Activated CD4-positive, alpha-beta memory T cell treated with anti-CD3 and anti-CD28 coated beads, Interleukin-2, amount 10 ng/mL, durations not matched to agents 7 days and 5 days (primary cell): ENCODE measurements at places on chromosomes 16 and 17.
A peak's percentile ranks its signal among the peaks of the same experiment; 100 is the strongest.

DNA sequence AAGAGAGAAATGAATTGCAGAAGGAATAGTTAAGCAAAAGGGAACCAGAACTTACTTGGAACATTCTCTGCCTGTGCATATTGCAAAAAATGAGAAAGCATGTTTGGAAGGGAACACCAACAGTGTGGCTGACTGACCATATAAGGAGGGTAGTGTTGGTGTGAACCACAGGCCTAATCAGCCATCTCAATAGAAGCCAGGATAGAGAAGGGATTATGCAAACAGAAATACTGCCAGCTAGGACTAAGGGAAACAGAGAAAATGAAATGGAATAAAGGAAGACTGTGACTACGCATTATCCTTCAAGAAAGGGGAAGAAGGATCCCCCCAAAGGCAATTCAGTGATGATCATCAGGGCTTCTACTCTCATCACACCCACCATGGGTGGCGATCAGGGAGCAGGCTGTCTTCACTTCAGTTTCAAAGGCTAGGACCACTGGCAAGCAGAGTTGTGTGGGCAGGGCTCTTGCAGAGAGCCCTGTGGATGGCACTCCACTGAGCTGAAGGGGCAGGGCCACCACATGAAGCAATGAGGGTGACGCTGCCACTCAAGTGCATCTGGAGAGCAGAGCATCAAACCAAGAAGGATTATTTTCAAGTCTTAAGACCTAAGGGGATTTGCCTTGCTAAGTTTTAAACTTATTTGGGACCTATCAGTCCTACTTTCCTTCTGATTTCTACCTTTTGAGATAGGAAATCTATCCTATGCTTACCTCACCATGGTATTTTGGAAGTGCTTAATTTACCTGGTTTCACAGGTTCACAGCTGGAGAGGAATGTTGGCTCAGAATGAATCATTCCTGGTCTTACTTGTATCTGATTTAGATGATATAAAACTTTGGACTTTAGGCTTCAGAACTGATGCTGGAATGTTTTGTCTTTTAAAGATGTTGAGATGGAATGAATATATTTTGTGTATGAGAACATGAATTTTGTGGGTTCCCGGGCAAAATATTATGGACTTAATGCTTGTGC is 140.5 kb downstream of the SSH2 start:
- DNase-seq, result no peak
- H3K36me3 ChIP-seq, result peaks cover 6% of the 10 kb centered on the region
- no peak overlapping the region for H3K4me3 ChIP-seq

DNA sequence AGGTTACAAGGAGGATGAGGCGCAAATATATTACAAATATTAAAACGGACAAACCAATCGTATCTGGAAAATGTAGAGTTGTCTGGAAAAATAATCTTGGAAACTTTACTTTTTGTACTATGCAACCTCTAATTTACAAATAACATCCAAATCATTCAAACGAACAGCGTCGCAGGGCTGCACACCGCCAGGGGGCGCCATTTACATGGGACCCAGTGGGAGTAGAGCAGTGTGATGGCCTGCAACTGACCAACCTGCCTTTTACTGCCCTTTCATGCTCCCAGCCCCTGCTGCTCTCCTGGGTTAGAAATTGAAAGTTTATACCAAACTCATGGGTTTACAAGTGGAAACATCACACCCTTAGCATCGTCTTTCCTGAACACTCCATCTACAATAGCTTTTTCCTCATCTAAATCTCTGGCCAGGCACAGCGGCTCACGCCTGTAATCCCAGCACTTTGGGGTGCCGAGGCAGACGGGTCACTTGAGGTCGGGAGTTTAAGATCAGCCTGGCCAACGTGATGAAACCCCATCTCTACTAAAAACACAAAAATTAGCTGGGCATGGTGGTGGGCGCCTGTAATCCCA is 10.0 kb downstream of the PITPNC1 start:
- H3K4me1 ChIP-seq, result peaks cover 42% of the 10 kb centered on the region
- H3K36me3 ChIP-seq, result no peaks in the 10 kb centered on the region
- H3K27me3 ChIP-seq, result no peaks in the 10 kb centered on the region
- DNase-seq, result peak; percentile 70
- no peak overlapping the region for H3K27ac ChIP-seq

GRCh38 chr16:9112166-9112843 is 20.9 kb downstream of the HAPSTR1 start:
- no peak overlapping the region for H3K27ac ChIP-seq
- H3K4me1 ChIP-seq, result peaks cover 84% of the 10 kb centered on the region
- no peak for DNase-seq
- no peaks in the 10 kb centered on the region for H3K27me3 ChIP-seq

- no peak overlapping the region for H3K27ac ChIP-seq
- peaks cover 7% of the 10 kb centered on the region for H3K4me1 ChIP-seq
- H3K4me3 ChIP-seq, result no peak overlapping the region
- peaks cover 52% of the 10 kb centered on the region for H3K27me3 ChIP-seq
- no peaks in the 10 kb centered on the region for H3K36me3 ChIP-seq
- peak; percentile 45 for DNase-seq
Observed at GRCh38 chr17:30093463-30094147, 23.0 kb upstream of the NSRP1 start.

DNA sequence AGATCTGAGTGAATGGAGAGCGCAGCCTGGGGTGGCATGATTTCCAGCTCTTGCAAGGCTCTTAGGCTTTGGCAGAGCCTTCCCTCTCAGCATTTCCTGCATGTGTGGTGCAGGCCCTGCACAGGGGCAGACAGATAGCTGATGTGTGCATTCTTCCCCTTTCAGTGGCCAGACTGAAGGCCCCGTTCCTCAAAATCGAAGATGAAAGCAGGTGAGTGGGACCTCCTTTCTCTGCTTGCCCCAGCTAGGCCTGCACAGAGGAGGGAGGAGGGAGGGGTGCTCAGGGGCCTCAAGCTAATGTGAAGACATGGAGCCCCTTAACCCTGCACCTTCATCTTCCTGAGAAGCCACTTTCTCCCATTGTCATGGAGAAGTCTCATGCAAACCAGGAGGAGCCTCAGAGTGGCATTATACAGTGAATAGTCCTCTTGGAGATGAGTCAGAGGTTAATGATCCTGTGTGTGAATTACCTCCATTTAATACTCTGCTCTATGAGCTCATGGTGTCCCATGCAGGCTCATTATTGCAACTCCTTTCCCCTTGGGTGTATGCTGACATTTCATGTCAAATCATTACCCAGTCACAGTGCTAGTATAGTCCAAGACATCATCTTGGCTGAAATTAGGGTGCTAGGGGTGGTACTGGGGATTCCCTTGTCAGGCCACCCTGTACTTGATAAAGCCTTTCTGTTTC is 20.4 kb upstream of the ADAM11 start:
- H3K27me3 ChIP-seq, result no peaks in the 10 kb centered on the region
- no peak overlapping the region for H3K27ac ChIP-seq
- H3K36me3 ChIP-seq, result peaks cover 40% of the 10 kb centered on the region
- DNase-seq, result no peak
- H3K4me1 ChIP-seq, result no peaks in the 10 kb centered on the region

DNA sequence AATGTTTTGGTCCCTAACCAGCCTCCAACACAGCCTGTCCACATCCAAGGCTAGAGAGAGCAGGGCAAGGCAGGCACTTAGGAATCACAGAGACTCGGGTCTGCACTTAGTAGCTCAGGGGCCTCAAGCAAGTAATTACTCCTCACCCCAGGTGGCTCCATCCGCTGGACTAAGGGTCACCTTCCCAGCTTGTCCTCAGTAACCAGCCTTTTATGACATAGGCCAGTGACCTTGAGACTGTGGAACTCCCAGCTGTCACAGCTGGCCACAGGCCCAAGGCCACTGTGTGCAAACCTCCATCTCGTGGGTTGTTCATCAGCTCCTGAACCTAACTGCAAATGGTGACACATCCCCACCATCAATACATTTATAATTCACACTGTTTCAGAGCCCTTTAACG is 68.6 kb downstream of the CDYL2 start:
- no peak overlapping the region for H3K27ac ChIP-seq
- H3K36me3 ChIP-seq, result peaks cover 43% of the 10 kb centered on the region
- no peaks in the 10 kb centered on the region for H3K27me3 ChIP-seq
- DNase-seq, result no peak

- H3K27me3 ChIP-seq, result no peaks in the 10 kb centered on the region
- H3K4me3 ChIP-seq, result no peak overlapping the region
- peaks cover 74% of the 10 kb centered on the region for H3K4me1 ChIP-seq
- no peak for DNase-seq
- H3K36me3 ChIP-seq, result peaks cover 68% of the 10 kb centered on the region
Observed at GRCh38 chr17:80758481-80759376, 214.1 kb downstream of the RPTOR start.
